ENCODE measurements at places on chromosomes 4 and X.

GRCh38 chr4:107900508-107900907 is 30.8 kb upstream of the CYP2U1 start:
- no peak for DNase-seq

GRCh38 chr4:113646442-113646822 is 115.1 kb downstream of the CAMK2D start:
- peak; percentile 30 for DNase-seq

DNA sequence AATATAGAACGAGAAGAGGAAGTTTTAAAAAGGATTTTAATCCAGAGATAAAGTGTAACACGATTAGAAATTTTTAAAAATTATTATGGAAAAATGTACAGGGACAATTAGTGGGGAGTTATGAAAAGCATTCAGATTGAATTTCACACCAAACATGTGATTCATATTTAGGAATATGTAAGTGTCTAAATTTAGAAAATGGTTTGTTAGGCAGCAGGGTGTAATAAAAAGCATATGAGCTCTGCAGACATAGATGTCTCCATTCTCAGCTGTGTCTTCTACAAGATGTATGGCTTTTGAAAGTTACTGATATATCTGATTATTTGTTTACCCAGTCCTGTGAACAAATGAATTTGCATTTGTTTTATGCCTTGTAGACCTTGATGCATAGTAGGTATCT is 638.9 kb upstream of the AGA start:
- DNase-seq: no peak

- DNase-seq: peak; percentile 40
These were observed at the start of gene TADA2B for GRCh38 chr4:7043284-7044136. Gene TADA2B (plus strand): TSS chr4:7043372. CDS start chr4:7043580, 208 bp downstream.

- no peak for DNase-seq
These were observed 97.4 kb downstream of the LCORL start for GRCh38 chr4:17924189-17924588.

GRCh38 chr4:83920375-83920774 is 384.5 kb downstream of the GPAT3 start:
- DNase-seq: no peak

DNA sequence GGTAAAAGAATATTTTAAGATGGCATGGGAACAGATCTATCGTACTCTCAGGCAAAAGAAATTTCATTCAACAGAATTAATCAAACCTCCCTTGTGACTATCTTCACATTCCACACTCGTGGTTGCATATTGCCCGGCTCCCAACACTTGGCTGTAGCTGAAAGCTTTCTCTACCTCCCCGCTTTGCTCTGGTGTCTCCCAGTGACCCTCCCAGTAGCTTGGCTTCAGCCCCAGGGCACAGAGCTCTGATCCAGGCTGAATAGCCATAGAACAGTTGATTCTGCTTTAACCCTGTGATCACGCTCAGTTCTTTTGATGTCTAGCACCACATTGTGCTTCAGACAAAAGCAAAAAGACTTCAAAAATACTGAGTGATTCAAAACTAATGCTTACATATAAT is 24.6 kb downstream of the SLC7A11 start:
- no peak for DNase-seq

GRCh38 chr4:40369437-40370274 is 34.5 kb downstream of the CHRNA9 start:
- no peak for DNase-seq

GRCh38 chr4:17704020-17704650 is 77.3 kb downstream of the FAM184B start:
- no peak for DNase-seq

GRCh38 chr4:114999880-115000279 is 113.5 kb downstream of the NDST4 start:
- DNase-seq: no peak

DNA sequence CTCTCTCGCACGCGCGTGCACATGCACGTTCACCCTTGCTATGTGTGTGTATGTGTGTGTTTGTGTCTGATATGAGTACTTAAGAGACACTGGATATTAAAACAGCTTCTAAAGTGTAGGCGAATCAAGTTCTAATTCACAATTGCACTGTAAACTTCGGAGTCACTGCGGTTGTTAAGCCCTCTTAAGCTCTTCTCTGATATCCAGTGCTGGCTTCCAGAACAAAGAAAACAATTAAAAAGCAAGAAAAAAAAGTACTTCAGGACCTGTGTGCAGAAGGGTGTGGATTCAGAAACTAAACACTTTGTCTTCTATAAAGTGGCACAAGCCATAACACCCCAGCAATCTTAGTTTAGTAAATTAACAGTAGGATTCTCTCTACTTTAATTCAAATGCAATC is 300.2 kb downstream of the PCDH7 start:
- DNase-seq: no peak

DNA sequence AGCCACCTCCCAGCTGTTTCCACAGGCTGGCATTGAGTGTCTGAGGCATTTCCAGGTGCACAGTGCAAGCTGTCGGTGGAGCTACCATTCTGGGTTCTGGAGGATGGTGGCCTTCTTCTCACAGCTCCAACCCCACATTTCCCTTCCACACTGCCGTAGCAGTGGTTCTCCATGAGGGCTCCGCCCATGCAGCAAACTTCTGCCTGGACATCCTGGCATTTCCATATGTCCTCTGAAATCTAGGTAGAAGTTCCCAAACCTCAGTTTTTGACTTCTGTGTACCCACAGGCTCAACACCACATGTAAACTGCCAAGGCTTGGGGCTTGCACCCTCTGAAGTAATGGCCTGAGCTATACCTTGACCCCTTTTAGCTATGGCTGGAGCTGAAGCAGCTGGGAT is 10.3 kb upstream of the FRMPD4 start:
- no peak for DNase-seq

Data from astrocyte of the spinal cord (primary cell).